ENCODE measurements at places on chromosomes 11 and 22. TPM values are rescaled to one million over a fixed set of nuclear protein-coding genes. Genes with fewer than 3 reads are reported as not detected.
A peak's percentile ranks its signal among the peaks of the same experiment; 100 is the strongest.

DNA sequence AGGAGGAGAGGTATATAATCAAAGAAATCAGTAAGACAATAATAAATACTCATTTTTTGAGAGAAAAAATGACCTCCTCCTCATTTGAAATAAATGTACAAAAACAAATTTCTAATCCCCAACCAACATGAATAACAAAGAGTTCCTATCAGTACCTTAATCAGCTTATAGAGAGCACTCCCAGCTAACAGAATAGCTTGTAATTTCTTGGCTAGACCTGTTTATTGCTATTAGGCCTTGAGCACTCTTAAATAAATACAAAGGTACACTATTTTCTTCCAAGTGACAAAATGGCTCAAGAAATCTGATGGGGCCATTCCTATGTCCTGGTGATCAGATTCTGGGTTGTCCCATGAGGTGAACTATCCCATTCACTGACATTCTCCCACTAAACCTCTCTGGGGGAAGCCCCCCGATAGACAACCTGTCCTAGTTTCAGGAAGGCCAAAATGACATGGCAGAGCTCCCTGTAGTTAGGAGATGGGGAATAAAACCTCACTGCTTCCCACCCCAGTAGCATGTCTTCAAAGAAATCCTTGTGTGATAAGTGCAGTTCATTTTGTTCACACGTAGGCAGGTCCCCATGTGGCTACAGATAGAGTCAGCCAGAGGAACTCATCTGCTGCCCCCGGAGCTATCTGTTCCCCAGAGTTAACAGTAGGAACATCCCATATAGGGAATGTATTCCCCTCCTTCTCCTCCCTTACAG, 385.7 kb downstream of the SOX6 start:
- DNase-seq: no peak

DNA sequence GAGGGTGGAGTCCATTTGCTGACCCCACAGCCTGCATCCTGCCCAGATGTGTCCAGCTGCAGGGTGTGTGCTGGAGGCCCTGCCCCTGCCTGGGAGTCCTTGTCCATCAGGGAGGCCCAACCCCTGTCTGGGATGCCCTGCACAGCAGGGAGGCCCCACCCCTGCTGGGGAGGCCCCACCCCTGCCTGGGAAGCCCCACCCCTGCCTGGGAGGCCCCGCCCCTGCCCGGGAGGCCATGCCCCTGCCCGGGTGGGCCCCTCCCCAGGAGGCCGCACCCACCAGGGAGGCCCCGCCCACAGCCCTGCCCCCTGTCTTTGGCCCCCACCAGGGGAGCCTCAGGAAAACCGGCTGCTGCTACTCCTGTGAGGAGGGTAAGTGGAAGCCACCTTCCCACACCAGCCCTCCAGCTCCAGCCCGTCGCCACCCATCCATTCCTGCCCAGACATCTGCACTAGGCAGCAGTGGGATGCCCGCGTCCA, 37.2 kb downstream of the MUC5B start:
- no peak for DNase-seq

- DNase-seq: no peak
Measured at GRCh38 chr11:65528819-65529350, 4.0 kb downstream of the SCYL1 start.

DNA sequence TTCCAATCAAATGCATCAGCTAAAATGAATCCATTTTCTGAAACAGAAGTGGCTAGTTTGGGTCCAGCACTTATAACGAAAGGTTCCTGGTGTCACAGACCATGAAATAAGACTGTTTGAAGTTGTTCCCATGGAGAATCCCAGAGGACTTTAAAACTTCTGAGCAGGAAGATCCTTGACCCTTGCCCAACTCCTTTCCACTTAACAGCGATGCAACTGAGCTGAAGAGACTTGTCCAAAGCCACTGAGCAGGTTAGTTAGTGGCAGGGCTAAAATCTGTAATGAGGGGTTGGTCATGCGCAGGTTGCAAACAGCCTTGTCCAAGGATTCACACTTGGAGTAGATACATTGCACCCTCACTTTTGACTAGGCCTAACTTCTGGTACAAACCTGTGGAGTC, 1.3 kb downstream of the RAB38 start:
- DNase-seq: no peak

DNA sequence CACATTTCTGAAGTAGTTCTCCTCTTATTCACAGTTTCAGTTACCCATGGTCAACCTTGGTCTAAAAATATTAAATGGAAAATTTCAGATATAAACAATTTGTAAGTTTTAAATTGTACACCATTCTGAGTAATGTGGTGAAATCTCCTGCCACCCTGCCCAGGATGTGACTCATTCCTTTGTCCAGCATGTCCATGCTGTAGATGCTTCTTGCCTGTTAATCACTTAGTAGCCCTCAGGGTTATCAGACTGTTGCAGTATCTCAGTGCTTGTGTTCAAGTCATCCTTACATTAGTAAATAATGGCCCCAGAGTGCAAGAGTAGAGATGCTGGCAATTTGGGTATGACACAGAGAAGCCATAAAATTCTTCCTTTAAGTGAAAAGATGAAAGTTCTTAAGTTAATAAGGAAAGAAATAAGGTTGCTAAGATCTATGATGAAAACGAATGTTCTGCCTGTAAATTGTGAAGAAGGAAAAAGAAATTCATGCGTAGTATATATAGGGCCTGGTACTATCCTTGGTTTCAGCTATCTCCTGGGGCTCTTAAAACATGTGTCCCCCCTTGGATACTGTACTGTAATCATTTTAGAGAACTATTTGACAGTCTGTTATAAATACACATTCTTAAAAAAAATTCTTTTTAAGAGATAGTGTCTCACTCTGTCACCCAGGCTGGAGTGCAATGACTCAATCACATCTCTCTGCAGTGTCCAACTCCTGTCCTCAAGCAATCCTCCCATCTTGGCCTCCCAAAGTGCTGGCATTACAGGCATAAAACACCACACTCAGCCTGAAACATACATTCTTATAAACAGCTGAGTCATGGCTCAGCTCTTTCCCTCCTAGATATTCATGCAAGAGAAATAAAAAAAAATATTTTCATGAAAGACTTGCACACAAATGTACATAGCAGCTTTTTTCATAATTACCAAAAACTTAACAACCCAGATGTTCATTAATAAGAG, 31.3 kb downstream of the MTNR1B start:
- no peak for DNase-seq

GRCh38 chr11:1629326-1630185, at the start of gene KRTAP5-5:
KRTAP5-5 (plus strand) TSS chr11:1629775; CDS start chr11:1629841, 66 bp downstream.
- DNase-seq: no peak

GRCh38 chr22:46162285-46162684, 12.0 kb downstream of the PPARA start:
- no peak for DNase-seq

DNA sequence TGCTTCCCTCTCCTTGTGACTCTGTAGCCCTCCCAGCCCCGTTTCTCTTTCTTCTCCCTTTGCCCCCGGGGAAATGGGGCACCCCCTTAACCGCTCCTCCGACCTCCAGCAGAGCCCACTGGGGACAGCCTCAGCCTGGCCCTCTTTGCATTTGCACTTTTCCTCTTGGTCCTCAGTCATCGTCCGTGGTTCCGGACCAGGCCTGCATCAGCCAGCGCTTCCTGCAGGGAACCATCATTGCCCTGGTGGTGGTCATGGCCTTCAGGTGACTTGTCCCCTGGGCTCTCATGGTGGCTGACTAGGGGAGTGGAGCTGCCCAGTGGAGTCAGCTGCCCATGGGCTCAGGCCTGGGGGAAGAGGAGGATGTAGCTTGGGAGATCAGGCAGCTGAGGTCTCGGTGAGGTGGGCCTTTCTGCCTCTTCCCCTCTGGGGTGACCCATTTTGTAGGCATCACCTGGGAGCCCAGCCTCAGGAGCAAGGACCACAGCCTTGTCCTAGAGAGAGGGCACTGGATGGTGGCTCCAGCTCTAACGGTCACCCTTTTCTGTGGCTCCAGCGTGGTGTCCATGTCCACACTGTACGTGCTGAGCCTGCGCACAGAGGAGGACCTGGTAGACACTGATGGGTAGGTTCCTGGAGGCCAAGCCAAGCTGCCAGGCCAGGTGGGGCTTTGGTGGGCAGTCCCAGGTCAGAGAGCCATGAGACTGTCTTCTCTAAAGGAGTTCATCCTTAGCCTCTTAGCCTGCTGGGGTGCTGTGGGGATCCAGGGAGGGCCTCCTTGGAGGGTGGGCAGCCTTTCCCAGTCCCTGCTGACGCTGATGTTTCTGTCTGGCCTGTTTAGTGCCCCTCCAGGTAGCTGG, 12.5 kb downstream of the TMEM258 start:
- DNase-seq: no peak

- no peak for DNase-seq
Measured at GRCh38 chr11:114348200-114349191, 51.8 kb downstream of the C11orf71 start.

- no peak for DNase-seq
Measured at GRCh38 chr11:86099874-86100273, 31.0 kb upstream of the PICALM start.

- DNase-seq: peak; percentile 34
Measured at GRCh38 chr11:133955081-133955891, 1.5 kb downstream of the IGSF9B start.

GRCh38 chr22:48894064-48894671, 933.5 kb downstream of the BRD1 start:
- DNase-seq: no peak

GRCh38 chr11:118281284-118281683, 17.2 kb upstream of the MPZL2 start:
- no peak for DNase-seq

DNA sequence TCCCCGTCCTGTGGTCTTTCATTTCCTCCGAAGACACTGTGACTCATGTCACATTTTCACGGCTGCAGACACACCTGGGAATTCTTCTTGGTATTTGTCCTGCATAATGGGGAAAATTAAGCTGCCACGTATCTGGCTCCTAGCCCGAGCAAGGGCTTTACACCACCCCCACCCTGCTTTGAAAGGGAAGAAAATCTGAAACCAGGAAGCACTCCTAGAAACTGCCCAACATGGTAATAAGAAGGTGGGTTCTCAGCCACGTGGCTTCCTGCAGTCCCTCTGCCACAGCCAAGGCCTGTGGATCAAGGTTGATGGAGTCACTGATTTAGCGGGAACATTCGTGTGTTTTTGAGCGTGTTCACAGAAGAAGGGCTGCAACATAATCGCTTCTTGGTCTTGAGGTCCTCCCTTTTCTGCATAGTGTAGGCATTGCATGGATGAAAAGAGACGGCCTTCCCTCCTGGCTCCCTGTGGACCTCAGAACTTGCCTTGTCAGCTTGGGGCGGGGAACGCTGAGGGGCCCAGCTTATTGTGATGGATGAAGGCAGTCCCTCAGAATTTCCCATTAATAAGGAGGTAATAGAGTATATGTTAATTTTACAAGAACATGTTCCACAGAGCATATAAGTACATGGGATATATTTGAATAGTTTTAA, 292.0 kb downstream of the NTM start:
- no peak for DNase-seq

DNA sequence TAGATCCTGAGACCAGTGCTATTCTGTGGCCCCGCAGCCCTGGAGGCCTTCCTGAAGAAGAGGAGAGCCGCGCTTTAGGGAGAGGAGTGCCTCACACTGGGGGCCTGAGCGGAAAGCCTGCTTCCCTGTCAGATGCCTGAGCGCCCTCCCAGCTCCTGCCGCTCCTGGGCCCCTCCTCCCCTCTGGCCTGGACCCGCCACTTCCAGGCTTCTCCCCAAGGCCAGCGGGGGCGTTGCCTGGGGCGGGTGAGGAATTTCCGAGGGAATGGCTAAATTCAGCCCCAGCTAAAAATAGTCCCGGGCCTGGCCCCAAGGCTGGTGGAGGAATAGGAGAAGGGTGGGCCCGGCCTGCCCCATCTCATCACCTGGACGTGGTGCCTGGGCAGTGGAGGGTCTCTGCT, 15.4 kb downstream of the ARHGEF17 start:
- DNase-seq: no peak

DNA sequence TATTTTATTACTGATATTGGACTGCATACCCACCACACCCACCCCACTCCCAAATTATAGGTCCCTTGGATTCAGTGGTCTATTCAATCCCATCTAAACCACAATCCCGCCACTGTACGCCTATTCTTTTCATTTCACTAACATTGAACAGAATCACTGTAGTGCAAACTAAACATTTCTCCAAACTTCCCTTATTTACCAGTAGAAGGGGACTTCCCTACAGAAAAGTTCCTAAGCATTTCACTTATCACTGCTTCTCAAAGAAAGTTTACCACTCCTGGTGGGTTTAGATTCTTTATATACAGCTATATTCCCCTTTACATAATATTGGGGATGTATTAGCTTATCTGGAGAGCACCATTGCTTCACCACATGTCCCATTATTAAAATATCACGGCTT, 29.3 kb downstream of the OR8B12 start:
- DNase-seq: no peak

- no peak for DNase-seq
Measured at GRCh38 chr11:132640952-132641351, 891.3 kb downstream of the OPCML start.

- no peak for DNase-seq
Measured at GRCh38 chr22:28440592-28441390, 238.8 kb downstream of the TTC28 start.

DNA sequence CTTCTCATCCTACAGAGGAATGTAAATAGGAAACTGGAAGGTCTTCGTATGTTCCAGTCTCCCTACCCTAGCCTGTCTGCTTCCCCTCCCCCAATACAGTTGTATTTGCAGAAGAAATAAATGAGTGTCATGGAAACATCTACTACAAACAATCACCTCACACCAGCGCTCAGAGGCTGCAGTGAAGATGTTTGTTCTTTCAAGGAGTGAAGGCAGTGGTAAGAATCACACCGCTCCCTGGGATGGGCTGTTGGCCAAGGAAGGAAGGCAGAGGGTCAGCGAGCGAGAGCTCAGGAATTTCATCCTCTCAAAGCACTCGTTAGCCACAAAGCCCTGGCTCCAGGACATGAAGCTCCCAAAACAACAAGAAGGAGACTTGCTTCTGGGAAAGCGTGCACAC, 1.1 kb upstream of the IGSF9B start:
- no peak for DNase-seq

GRCh38 chr22:21796863-21797262, 61.3 kb upstream of the YPEL1 start:
- peak; percentile 10 for DNase-seq

- DNase-seq: no peak
Measured at GRCh38 chr11:116283300-116283699, 489.5 kb downstream of the BUD13 start.

DNA sequence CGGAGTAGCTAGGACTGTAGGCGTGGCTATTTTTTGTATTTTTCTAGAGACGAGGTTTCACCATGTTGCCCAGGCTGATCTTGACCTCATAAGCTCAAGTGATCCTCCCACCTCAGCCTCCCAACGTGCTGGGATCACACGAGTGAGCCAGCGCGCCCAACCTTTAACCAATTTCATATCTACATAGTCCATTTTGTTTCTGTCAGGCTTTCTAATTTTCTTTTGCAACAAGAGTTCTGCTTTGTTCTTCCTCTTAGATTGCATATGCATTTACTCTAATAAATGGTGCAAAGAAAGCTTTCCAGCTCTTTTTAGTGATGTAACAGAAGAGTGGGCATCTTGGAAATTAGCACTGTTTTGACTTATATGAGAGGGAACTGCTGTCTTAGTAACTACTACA, 13.3 kb downstream of the RTN3 start:
- no peak for DNase-seq

GRCh38 chr11:113286009-113286408, 28.4 kb upstream of the TTC12 start:
- no peak for DNase-seq

Gene NPTXR
- 11.5 TPM for total RNA-seq

Gene MS4A6E
- not detected for total RNA-seq

Gene HTR3B
- 0.31 TPM for total RNA-seq

Gene KRTAP5-8
- total RNA-seq: 0.31 TPM

Gene TBC1D10A
- total RNA-seq: 10.0 TPM

Gene CDC42EP2
- 9.0 TPM for total RNA-seq

Gene DERL3
- 0.62 TPM for total RNA-seq

Gene SHISAL1
- total RNA-seq: 13.9 TPM

Gene SEPTIN3
- 130 TPM for total RNA-seq

Gene NXPE1
- total RNA-seq: not detected

Gene SEC14L6
- 1.4 TPM for total RNA-seq

Gene CABP7
- total RNA-seq: 1.1 TPM

Measured in occipital lobe (tissue), 3 donors.